ENCODE measurements at places on chromosomes 13 and 19. TPM values are rescaled to one million over a fixed set of nuclear protein-coding genes. Genes with fewer than 3 reads are reported as not detected.

DNA sequence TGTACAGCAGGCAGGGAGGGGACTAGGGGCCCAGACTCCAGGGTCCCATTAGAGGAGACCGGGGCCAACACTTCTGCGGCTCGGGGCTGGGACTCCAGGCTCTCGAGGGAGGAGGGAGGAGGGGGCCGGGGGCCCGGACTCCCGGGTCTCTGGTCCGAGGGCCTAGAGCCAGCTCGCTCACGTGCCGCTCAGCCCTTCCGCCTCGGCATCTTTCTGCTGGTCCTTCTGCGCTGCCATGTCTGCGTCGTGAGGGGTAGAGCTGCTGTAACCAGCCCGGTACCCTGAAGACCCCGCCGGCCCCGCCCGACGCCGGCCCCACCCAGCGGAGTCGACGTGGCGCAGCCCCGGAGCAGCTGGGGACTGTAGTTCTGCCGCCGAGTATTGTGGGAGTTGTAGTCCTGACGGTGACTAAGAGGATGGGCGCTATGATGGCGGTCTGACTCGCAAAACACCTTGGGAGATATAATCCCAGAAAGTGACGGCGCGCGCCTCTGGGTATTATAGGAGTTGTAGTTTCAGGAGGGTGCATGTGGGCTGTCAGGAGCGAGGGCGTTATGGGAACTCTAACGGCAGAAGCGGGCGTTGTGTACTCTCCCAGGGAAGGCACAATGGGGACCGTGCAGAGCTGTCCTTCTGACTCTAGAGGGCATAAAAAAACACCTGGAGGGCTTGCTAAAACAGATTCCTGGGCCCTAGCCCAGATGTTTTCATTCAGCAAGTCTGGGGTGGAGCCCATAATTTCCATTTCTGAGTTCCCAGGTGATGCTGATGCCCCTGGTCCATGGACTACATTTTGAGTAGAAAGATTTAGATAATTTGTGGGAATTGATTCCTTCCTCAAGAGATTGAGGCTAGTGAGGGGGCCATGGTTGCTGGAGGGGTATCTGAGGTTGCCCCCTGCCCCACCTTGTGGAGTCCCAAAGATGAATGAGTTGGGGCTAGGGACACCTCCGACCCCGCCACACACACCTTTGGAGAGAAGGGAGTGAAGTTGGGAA, at the start of gene RABAC1:
RABAC1 (minus strand) TSS at position 266 of the 998 bp plus-strand sequence; CDS start at position 237, 29 bp downstream.
- H3K27me3 ChIP-seq: no peaks in the 10 kb centered on the region
- H3K36me3 ChIP-seq: no peaks in the 10 kb centered on the region
- peak within 1 kb of the TSS; percentile 94 for H3K4me3 ChIP-seq
- peak within 1 kb of the TSS; percentile 87 for H3K27ac ChIP-seq

GRCh38 chr13:51532736-51533197, 51.5 kb upstream of the WDFY2 start:
- H3K4me3 ChIP-seq: no peak overlapping the region
- H3K27ac ChIP-seq: peak overlapping the region; percentile 11

GRCh38 chr19:28134311-28134710, 1078.6 kb downstream of the UQCRFS1 start:
- no peaks in the 10 kb centered on the region for H3K36me3 ChIP-seq
- H3K27me3 ChIP-seq: no peaks in the 10 kb centered on the region
- DNase-seq: no peak

- no peak overlapping the region for H3K4me3 ChIP-seq
- no peak for DNase-seq
- no peak overlapping the region for H3K27ac ChIP-seq
- no peaks in the 10 kb centered on the region for H3K27me3 ChIP-seq
- no peaks in the 10 kb centered on the region for H3K36me3 ChIP-seq
- H3K4me1 ChIP-seq: no peaks in the 10 kb centered on the region
These were observed 268.7 kb downstream of the MZT1 start for GRCh38 chr13:72458701-72459100.

Gene CRYL1
- 11.3 TPM for total RNA-seq

Gene CD209
- total RNA-seq: not detected

DNA sequence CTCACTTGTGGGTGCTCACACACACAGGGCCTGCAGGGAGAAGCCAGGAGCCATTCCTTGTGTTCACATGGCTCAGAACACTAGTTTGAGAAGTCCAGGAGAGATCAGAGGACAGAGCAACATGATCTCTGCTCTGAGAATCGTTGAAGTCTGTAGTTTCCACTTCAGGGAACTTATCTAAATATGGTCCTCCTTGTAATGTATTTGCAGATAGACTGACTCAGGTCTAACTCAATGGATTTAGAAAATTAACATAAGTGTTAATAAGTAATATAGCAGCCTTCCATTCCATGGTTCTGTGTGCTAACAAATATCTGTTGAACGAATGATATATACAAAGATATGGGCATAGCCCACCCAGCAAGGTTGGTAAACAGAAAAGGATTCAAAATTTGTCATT, 119.8 kb upstream of the STARD13 start:
- peaks cover 7% of the 10 kb centered on the region for H3K4me1 ChIP-seq
- no peaks in the 10 kb centered on the region for H3K36me3 ChIP-seq
- DNase-seq: no peak
- H3K4me3 ChIP-seq: no peak overlapping the region
- no peak overlapping the region for H3K27ac ChIP-seq

- H3K4me3 ChIP-seq: no peak overlapping the region
- peaks cover 3% of the 10 kb centered on the region for H3K27me3 ChIP-seq
- DNase-seq: no peak
These were observed 88.4 kb upstream of the SOX1 start for GRCh38 chr13:111978546-111978945.
